ENCODE measurements at places on chromosomes 4 and X.

GRCh38 chrX:136762820-136763452, 17.8 kb downstream of the ARHGEF6 start:
- DNase-seq, result no peak

DNA sequence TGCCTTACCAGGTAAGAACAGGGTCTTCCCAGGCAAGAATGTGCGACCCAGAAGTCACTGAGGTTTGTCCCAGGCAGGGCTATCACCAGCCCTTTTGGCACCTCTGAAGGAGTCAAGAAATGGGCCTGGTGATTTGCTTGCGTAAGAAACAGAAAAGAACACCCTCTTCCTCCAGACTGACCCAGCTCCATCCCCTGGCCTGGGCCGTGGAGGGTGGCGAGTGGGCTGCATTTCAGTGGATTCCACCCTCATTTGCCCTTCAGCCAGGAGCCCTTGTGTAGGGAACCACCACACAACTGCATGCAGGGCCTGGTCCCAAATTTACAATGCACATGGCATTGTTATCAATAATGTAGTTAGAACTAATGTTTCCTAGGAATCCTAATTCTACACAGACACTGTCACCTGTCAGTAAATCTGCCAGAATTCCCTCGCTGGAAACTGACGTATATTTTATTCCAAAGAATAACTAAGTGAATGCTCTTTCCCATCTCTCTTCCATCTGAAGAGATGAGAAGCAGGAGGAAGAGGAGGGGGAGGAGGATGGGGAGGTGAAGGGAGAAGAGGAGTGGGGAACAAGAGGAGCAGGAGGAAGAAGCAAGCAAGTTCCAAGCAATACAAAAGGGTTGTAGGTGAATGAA, 46.6 kb downstream of the TSPAN5 start:
- DNase-seq, result no peak

DNA sequence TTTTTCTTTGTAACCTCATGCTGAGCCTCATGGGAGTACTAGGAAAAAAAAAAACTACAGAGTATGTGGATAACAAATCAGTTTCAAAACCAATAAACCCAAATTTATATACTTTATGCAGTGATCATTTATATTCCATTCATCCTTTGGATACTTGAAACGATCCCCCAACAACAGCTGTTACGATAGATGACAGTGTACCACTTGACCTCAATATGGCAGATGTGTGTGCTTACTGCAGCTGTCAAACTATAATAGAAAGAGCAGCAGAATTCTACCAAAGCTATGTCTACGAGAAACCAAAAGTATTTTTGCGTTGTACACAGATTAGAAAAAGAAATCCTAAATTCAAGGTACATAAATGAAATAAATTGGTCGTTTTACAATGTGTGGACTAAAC, 337.8 kb downstream of the PDGFC start:
- DNase-seq, result no peak

GRCh38 chr4:10977534-10977933, 293.0 kb upstream of the CLNK start:
- DNase-seq, result no peak

GRCh38 chrX:77422891-77423648, 24.1 kb upstream of the FGF16 start:
- no peak for DNase-seq

DNA sequence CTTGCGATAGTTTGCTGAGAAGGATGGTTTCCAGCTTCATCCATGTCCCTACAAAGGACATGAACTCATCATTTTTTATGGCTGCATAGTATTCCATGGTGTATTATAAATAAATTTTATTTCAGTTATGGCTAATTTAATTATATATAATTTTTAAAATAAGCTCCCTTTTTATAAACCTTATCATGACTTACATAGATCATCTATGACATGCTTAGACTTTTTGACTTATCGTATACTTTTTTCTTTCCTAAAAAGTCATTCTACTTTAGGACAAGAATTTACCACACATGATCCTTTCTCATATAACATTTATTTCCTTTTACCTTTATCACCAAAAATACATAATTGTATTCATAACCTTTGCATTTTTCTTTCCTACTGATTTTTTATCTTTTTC, 376.5 kb downstream of the CCSER1 start:
- no peak for DNase-seq

DNA sequence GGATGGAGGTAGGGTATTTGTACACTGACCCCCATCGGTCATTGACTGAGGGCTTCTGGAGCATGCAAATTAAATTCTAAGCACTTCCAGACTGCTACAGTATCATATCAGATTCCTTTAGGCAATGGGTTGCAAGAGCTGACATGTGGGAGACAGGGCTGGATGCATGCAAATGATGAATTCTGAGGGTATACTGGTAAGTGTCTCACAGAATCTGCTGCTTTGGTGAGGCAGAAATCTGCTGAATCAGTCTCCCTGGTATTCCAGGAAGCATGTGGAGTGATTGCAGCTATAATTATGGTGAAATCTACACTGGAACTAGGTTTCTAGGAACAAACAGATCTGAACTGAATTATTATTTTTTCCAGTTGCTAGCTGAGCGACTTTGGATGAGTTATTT, 684.9 kb upstream of the MAGEB2 start:
- no peak for DNase-seq

- DNase-seq, result no peak
Measured at GRCh38 chr4:174650711-174651355, 128.5 kb upstream of the HPGD start.

DNA sequence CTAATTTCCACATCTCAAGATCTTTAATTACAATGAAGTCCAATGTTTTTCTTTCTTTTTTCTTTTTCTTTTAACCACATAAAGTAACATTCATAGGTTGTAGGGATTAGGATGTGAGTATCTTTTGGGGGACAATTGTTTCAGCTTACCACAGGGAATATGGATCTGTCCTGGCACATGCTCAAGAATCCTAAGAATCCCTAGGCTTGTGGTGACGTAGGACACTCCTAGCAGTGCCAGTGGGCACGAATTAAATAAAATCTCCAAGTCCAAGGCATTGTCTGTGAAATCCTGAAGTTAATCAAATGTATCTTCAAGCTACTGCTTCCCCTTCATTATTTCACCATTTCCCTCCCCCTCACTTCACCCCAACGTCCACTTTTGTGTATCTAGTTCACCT, 2.6 kb upstream of the LAS1L start:
- no peak for DNase-seq

DNA sequence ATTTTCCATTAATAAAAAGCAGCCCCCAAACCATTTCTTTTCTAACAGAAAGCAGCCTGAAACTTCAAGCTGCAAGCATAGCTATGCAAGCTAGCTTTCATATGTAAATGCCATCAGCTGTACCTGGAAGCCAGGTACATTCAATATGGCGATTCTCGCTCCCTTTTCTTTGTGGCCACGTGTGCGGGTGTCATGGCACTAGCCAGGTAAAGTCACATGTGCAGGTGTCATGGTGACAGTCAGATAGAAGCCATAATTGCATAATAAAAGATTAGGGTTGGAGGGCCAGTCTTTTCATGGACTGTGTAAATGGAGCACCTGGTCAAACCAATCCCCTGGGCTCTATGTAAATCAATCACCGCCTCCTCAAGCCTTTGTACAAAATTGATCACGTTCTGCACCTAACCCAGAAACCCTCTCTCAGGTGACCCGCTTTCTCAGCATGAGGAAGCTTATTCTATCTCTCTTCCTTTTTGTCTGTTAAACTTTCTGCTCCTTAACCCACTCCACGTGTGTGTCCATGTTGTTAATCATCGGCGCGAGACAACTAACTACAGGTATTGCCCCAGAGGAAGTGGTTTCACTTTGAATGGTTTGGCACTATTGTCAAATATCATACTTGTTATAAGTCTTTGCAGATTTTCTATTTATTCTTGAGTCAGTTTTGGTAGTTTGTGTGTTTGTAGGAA, 18.0 kb upstream of the RHOXF2 start:
- DNase-seq, result no peak

DNA sequence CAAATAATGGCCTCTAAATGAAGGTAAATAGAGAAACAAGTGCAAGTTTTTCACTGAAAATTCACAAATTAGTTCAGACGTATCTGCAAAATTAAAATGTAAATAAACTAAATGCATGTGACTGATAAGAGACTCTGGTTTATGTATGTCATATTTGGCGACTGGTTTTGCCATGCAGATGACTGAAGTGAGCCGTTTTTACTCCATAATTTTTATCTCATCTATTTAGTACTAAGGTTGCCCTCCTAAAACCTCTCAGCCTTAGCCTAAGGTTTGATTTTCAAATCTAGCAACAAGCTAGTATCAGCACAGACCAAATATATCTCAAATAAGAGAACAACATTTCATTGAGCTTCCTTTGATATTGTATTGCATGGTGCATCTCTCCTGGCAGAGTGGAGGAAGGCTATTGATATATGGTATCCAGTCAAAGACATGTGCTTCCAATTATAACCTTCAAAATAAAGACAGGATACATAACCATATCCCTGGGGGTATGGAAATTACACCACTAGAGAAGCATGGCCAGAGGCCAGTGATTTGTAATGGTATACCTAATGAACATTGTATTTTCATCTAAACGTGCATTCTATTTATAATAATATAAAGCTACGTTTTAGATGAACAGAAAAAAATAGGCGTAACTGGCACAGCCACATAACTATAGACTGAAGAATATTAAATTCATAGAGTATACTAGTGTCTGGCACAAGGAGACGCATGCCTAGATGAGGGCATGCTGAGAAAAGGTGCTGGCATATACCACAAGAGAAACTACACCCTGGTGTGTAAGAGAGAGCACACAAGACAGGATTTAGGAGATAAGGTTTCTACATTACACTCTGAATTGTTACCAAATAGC, 392.6 kb upstream of the INTU start:
- no peak for DNase-seq

DNA sequence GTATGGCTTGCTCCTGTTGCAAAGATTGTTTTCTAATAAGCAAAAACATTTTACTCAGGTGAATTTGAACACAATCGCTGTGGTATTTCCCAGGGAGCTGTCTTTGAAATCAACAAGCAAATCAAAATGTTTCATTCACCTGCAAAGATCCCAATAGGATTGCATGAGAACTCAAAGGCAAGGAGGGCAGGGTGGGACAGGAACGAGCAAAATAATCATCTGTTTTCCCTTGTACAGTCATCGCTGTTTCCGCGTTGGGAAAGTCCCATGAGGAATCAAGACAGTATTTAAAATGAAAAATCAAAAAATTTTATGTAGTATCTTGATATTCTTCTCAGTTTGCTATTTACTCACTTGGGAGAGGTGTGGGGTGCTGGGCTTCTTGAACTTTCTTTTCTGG, 198.8 kb downstream of the STIM2 start:
- DNase-seq, result no peak

GRCh38 chr4:175874306-175874705, 62.2 kb upstream of the GPM6A start:
- DNase-seq, result no peak

GRCh38 chr4:150769248-150769647, 187.3 kb downstream of the MAB21L2 start:
- DNase-seq, result peak; percentile 76

DNA sequence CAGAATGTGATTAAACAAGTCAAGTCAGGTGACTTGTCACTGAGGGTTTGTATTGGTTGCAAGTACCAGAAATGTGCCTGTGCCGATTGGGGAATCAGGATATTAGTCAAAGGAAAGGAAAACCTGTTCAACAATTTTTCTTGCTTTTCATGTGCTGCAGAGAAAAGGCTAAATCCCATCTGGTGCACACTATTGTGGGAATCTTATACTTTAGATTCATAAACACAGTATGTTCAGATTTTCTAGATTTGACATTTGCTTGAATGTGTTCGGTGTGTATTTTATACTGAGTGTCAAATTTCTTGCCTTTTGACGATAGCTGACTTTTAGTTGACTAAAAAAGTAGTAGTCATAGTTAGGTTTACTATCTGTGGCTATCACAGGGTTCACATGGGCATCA, 37.6 kb downstream of the GAB1 start:
- DNase-seq, result no peak

DNA sequence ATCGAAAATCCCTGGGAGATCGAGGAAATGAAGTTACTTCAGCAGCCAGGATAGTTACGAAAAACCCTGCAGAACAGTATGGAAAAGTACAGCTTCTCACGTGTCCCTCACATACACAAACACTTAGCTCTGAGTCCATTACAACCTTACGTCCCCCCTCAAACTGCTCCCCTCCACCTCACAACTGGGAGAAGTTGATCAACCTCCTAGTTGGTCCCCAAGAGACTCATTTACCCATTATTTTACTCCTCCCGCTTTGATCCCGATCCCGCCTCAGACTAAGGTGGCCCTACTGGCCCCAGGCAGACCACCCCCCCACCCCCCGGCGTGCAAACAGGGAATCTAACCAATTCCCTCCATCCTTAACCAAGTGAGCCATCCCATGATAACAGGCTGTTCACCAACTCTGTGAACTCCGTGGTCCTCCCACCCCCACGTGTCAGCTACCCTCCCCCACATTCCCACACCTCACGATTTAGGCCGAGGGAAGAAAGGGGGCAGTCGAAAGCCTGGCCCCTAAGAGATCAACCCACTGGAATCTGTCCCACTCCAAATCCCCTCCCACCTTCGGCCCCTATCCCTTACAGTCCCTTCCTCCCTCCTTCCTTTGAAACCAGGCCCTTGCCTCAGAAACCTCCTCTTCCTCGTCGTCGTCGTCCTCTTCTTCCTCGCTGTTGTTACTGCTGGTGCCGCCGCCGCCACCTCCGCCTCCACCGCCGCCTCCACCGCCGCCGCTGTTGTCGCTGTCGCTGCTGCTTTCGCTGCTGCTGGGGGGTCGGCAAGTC, 755 bp downstream of the ANKRD17 start:
- DNase-seq, result no peak

DNA sequence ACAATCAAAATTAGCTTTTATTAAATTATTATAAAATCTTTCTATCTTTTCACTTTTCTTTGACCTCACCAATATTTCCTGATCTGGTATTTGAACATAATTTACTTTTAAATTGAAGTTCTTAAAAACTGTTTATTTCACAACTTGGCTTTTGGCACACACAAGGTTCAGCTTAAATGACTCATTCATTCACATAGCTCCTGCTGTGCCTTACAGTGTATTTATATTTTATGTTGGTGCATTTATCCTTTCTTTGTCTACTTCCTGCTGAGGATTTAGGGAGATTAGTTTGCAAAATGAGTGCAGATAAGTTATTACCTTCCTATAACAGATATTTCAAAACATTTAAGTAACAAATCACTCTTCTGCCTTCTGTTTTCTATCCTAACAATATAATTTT, 430.6 kb downstream of the DTHD1 start:
- no peak for DNase-seq

GRCh38 chr4:156970501-156971164, 966 bp downstream of the PDGFC start:
- no peak for DNase-seq

- peak; percentile 92 for DNase-seq
Measured at GRCh38 chr4:83334425-83335241, at the start of gene HPSE. HPSE (minus strand) TSS chr4:83334848; CDS start chr4:83334782, 66 bp downstream.

DNA sequence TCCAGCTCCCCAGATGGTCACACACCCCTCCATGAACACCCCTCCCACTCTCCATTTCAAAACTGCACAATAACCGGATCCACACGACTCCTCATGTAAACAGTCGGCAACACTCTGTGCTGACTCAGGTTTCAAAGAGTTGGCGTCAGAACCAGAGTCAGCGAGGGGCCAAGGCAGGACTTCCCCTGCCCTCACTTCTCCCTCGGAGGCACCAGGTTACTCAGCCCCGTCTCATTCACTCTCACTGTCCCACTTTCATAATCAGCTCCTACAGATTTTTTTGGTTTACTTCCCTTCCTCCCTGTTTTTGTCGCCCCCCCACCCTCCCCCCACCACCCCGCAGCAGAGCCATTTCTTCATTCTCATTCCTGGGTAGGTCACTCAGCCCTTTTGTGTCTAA, 2.7 kb upstream of the TIMP1 start:
- no peak for DNase-seq

- DNase-seq, result no peak
Measured at GRCh38 chr4:84146300-84146959, 352.7 kb downstream of the NKX6-1 start.

- DNase-seq, result no peak
Measured at GRCh38 chr4:163091685-163092034, 75.0 kb downstream of the NAF1 start.

Data from Caki2 (cell line).